Activated T-helper 2 cell treated with anti-CD3 and anti-CD28 coated beads, Interferon-gamma antibody, Interleukin-2, Interleukin-4, amounts not matched to agents 10 μg/mL and 5 μg/mL and 100 μg/mL, durations not matched to agents 14 hours and 24 hours and 36 hours (primary cell): ENCODE measurements at places on chromosomes 12 and 14.

DNA sequence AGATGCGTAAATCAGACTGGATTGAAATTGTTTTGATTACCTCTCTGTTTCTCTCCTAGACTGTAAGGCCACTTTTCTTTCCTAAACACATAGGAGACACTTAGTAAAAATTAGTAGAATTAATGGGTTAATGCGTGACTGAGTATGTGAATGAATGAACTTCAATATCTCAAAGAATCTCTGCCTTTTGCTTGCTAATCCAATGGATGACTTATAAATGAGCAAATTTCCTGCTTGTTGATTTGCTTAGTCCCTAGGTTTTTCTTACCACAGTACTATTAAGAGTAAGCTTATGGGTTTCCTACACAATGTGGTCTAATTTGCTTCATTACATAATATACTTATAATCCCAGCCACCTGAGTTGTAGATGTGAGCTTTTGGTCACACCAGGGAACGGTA, 164.1 kb downstream of the SRGAP1 start:
- H3K4me1 ChIP-seq: no peaks in the 10 kb centered on the region
- H3K36me3 ChIP-seq: no peaks in the 10 kb centered on the region
- no peak overlapping the region for H3K4me3 ChIP-seq
- H3K27me3 ChIP-seq: no peaks in the 10 kb centered on the region
- no peak overlapping the region for H3K27ac ChIP-seq

GRCh38 chr12:112283546-112283945, 98.7 kb downstream of the HECTD4 start:
- H3K27me3 ChIP-seq: no peaks in the 10 kb centered on the region
- no peak for DNase-seq
- no peak overlapping the region for H3K27ac ChIP-seq

DNA sequence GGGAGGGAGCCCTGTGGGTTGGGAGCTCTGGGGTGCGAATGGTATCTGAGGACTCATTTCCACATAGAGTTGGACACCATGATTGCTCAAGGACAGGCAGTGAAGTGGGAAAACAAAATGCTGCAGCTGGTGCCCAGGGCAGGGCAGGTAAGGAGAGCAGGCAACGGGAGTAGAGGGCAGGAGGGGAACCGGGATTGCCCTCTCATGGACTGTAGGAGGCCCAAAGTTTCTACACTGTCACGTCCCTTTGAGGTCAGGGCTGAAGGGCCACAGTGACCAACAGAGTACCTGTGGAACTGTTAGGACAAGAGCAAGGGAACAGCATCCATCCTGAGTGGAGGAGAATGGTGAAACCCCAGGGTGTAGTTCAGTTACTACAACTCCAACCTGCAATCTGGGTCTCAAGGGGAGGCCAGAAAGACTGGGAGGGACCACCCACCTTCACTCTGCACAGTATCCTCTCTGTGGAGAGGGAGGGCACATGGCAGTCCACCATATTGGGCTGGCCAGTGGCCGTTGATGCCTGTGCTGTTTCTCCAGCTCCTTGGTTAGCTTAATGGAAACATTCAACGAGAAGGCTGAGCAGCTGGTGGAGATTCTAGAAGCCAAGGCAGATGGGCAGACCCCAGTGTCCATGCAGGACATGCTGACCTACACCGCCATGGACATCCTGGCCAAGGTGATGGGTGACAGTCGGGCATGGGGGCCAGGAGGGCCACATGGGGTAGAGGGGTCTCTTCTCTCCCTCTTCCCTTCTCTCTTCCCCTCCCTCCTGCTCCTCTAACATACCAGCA, 22.2 kb downstream of the CYP46A1 start:
- no peaks in the 10 kb centered on the region for H3K4me1 ChIP-seq
- H3K27me3 ChIP-seq: no peaks in the 10 kb centered on the region
- no peak for DNase-seq
- no peak overlapping the region for H3K4me3 ChIP-seq
- no peaks in the 10 kb centered on the region for H3K36me3 ChIP-seq
- no peak overlapping the region for H3K27ac ChIP-seq

GRCh38 chr12:107917912-107918800, 143.7 kb downstream of the ASCL4 start:
- no peaks in the 10 kb centered on the region for H3K36me3 ChIP-seq
- H3K27ac ChIP-seq: no peak overlapping the region
- H3K27me3 ChIP-seq: peaks cover 15% of the 10 kb centered on the region
- H3K4me1 ChIP-seq: no peaks in the 10 kb centered on the region

DNA sequence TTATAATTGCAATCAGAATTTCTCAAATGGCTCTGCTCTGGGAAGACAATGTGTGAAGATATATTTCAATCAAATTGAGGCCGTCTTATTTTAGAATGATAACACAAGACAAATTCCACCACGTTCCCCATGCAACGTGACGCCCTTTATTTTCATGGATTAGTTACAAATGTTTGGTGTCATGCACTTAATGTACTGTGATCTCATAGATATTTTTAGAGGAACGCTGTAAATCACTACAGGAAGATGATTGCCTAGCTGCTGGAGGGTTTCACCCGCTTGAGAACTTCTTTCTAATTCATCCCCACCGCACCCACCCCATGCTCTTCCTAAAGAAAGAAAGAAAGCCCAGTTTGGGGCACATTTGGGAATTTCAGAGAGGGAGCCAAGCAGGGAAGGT, 117.2 kb downstream of the PLXNC1 start:
- H3K4me1 ChIP-seq: peaks cover 57% of the 10 kb centered on the region
- DNase-seq: no peak
- H3K27ac ChIP-seq: no peak overlapping the region
- H3K27me3 ChIP-seq: no peaks in the 10 kb centered on the region
